ENCODE measurements at places on chromosomes 4 and X.
A peak's percentile ranks its signal among the peaks of the same experiment; 100 is the strongest.

DNA sequence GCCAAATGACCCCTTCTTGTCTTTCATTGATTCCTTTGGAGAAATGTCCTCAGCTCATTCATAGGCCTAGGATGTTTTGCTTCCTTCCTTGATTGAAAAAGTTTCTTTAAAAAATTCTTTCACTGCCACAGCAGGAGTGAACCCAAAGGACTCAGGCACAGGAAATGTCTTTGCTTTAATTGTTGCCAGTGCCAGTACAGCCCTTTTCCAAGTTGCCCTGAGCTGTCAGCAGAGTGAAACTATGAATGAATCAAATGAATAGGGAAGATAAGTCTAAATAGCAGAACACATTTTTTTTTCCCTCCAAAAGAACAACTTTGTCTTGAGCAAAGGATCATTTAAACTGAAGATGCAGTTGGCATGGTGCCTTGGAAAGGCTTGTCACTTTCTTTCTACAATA, 63.8 kb upstream of the SLC4A4 start:
- no peak for DNase-seq

DNA sequence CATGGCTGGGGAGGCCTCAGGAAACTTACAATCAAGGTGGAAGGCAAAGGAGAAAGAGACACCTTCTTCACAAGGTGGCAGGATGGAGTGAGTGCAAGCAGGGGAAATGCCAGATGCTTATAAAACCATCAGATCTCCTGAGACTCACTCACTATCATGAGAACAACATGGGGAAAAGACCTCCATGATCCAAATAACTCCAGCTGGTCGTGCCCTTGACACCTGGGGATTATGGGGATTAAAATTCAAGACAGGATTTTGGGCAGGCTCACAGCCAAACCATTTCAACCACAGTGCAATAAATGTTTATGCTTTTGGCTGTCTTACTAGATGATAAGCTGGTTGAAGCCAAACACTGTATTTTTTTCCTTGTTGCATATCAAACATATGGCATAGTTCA, 1112.4 kb downstream of the STIM2 start:
- DNase-seq = no peak

- DNase-seq = no peak
Measured at GRCh38 chr4:22573198-22573597, 57.3 kb upstream of the ADGRA3 start.

- DNase-seq = no peak
Measured at GRCh38 chr4:112889199-112889598, 160.3 kb upstream of the ANK2 start.

- DNase-seq = no peak
Measured at GRCh38 chr4:12615822-12616221, 868.3 kb downstream of the RAB28 start.

DNA sequence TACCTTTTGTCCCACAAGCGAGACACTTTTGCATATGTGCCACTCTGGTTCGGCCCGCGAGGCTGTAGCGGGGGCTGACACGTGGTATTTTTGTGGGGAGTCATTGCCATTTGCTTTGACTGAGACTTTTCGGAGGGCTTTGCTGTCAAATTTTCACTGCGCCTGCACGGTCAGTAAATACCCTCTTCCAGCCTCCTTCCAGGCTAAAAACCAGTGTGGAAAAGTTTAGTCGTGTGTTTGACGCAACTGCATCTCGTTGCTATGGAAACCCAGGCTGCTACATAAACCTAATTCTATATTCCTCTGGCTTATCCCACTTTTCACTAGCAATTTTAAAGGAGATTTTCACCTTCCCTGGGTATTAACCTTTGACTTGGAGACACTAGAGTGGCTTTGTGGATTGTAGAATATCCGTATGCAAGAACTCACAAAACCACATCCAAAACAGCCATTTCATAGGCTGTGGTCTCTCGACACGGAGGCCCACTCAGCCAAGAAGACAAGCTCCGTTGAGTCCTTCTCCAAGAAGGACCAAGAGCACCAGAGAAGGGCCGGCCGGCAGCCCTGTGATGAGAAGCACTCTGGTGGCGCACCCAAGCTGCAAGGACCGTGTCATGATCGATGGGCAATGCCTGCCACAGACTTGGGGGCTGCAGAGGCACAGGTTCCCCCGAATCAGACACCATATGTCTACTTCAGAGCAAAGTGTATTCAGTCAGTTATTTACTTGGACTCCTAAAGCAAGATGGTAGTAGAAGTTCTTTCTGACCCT, 38.4 kb upstream of the ENPP6 start:
- DNase-seq = no peak

DNA sequence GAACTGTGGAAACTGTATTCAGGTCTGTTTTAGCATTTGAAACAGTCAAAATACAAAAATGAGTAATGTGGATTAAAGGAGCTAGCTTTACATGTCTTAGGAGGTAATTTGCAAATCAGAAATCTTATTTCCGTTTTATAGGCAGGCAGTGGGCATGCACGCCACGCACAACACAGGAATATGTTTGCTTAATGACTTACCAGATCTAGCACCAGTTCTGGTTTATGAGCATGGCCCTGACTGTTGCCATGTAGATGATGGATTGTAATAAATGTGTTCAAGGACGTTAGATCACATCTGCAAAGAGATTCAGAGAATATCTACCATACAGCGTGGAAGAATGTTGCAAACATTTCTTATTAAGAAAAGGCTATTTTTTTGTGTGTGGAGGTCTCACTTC, 344.5 kb upstream of the NR3C2 start:
- DNase-seq = no peak

GRCh38 chrX:94831364-94831763, 1157.4 kb downstream of the FAM133A start:
- DNase-seq = no peak

- no peak for DNase-seq
Measured at GRCh38 chr4:184216515-184216914, 1.2 kb downstream of the ENPP6 start.

- DNase-seq = no peak
Measured at GRCh38 chrX:154408659-154409221, 314 bp downstream of the DNASE1L1 start.

DNA sequence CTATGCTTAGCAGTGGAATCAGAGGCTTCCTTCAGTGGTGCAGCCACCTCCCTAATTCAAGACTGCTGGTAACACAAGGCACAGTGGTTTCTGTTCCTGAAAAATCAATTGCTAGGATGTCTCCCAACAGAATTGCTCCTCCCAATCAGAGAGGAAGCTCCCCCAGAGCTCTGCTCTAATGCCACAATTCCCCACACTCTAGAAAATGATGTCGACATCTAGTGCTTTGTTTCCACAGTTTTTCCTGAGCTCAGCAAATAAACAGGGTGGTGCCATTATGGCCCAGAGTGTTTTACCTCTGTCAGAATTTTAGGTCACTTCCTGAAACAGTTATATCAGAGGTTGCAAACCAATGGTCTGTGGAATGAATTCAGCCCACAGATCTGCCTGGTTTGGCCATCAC, 24.7 kb downstream of the TAB3 start:
- peak; percentile 92 for DNase-seq

DNA sequence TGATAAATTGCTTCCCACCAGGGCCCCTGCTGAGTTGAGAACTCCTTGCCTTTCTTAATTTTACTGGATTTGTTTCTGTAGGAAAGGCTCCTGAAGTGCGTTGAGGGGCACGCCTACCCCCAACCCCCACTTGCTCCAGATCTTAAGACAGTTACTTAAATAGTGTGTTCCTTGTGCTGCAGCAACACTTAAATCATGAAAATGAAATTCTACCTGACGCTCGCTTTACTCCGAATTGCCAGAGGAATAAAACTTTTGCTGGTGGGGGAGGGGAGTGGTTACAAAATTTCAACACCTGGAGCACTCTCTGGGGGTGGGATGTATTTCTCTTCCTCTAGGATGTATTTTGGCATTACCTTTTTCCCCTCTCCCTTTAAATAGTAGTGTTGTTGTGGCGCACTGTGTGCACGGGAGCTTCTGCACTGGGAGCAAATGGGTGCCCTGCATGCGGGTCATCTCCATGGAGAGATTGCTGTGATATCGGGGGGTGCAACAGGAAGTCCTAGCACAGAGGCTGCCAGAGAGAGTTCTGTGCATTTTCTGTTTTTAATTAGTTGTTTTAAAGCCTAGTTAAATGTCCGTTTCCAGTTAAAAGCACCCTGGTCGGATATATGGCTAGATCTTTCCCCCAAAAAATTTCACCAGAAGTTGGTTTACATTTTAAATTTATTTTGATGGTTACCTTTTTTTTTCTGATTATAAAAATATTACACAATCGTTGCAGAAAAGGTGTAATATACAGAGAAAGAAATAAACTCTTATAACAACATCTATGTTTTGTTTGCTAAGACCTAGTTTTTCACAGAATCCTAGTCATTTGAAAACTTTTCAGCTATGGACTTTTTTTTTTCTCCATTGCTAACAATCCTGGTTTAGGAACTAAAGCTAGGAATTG, 207.7 kb downstream of the SOWAHB start:
- no peak for DNase-seq

Measured in suppressor macrophage (primary cell).